Osteocyte (in vitro differentiated cells): ENCODE measurements at places on chromosomes 13 and 19. TPM values are rescaled to one million over a fixed set of nuclear protein-coding genes. Genes with fewer than 3 reads are reported as not detected.

GRCh38 chr19:54173951-54174834, 1.2 kb upstream of the TMC4 start:
- no peak for DNase-seq

CYP4F8 gene
- total RNA-seq, result not detected in 2 replicates

- peak; percentile 88 for DNase-seq
Measured at GRCh38 chr13:42991898-42992763, at the start of gene EPSTI1. Gene EPSTI1, minus strand, starts transcription at chr13:42992241. Its CDS starts 76 bp downstream, at chr13:42992165.

DNA sequence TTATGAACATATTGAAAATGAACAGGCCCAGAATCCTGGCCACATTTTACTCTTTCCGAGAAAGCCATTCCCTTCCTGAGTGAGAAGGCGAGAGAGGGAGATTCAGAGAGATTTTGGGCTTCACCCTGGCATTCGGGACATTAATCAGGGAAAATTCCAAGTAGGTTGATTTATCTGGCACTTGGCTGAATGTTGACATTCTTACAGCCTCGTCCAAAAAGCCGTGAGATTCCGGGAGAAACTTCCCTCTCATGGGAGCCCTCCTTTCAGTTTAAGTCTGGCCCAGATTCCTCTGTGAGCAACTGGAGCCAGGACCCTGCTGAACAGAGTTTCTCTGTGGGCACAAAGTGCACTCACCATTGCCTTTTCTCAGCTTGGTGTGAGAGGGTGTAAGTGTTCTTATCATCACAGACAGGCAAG, 129.2 kb upstream of the PEG3 start:
- DNase-seq, result no peak

GRCh38 chr19:16288544-16288943, 36.1 kb upstream of the KLF2 start:
- no peak for DNase-seq

GRCh38 chr13:30585748-30586262, 31.9 kb upstream of the USPL1 start:
- DNase-seq, result no peak

GRCh38 chr19:45191375-45191774, 12.8 kb downstream of the BLOC1S3 start:
- DNase-seq, result no peak

DNA sequence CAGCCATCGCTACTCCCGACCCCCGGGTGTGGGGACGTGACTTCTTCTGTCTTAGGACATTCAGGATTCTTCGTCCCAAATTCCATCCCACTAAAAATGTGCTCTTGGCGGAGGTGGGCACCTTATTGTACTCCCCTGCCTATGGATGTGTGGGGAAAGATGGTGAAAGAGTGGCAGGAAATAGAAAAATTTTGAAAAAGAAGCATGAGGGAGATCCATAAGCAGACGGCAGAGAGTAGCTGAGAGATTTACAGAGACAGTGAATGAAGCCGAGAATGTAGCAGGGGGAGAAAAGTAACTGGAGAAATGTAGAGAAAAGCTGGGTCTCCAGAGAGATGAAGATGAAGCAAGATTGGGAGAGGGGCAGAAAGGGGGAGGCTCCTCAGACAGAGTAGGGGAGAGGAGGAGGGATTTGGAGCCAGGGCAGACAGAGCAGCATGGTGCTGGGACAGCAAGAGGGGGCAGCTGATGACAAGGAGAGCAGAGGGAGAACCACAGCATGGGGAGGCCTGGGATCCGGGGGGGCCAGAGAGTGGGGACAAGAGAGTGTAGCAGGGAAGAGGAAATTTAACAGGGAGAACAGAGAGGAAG, 843 bp downstream of the ZNF610 start:
- no peak for DNase-seq

ZNF813 gene
- 4.4 and 4.5 TPM in 2 replicates for total RNA-seq

GRCh38 chr13:79311386-79311785, 94.7 kb downstream of the RBM26 start:
- DNase-seq, result no peak

GRCh38 chr13:114080739-114081561, 51.5 kb downstream of the RASA3 start:
- no peak for DNase-seq

GRCh38 chr13:94967183-94968039, 255.1 kb upstream of the SOX21 start:
- DNase-seq, result no peak

DNA sequence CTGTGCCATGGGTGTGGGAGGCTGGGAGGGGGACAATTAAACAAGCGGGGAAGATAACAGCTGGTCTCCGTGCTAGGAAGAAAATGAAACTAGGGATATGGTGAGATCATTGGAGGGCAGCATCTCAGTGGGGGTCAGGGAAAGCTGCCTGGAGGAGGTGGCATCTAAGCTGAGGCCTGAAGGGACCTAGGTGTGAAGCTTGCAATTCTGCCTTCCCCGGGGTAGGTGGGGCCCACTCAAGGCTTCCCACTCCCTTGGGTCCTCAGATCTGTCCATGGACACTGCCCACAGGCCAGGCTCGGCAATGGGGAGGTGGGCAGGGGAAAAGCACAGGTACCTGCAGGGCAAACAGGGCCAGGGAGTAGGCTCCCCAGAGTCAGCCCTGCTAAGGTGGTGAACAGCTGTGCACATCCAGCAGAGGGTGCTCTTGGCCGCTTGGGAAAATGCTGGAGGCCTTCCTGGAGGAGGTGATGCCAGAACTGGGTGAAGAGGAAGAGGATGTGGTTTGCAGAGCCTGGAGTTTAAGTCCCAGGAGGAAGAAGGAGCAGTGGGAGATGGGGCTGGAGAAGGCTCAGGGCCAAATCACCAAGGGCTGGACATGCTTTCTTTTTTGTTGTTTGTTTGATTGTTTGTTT, 25.7 kb upstream of the CCNE1 start:
- no peak for DNase-seq

- no peak for DNase-seq
Measured at GRCh38 chr13:114212158-114212495, 22.6 kb upstream of the CDC16 start.

NALCN gene
- total RNA-seq, result 58.3 and 58.8 TPM in 2 replicates

CYSLTR2 gene
- not detected in 2 replicates for total RNA-seq

DNA sequence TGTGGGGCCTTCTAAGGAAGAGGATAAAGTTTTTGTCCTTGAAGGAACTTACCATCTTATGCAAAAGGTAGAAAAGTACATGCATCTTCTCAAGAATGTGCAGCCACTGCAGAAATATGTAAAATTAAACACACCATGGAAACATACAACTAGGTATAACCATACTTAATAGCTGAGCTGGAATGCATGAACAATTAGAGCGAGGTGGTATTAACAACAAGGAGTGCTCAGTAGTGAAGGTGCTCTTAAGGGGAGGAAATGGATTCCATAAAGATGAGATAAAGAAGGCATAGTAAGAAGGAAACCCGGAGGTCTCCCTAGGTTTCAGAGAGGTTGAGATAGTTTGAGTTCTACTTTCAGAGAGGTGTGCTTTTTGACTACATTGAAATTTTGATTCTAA, 415.9 kb downstream of the NDFIP2 start:
- no peak for DNase-seq

DNA sequence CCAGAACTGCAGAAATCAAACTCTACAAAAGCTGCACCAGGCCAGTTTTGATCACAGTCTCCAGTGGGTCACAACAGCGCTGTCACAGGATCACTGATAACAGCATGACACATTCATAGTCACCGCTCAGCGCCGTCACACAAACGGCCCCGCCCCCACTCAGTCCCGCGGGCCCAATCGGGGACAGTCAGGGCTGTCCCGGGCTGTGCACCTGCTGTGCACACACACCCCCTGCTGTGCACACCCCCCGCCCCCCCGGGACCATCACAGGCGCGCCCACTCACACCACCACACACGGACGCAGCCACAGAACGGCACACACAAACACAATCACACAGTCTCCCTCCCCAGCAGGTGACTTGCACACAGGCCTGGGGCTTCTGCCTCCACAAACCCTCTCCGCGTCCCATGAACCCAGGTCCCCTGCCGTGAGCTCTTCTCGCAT, 435 bp upstream of the ZNF382 start:
- no peak for DNase-seq

UBE2M gene
- 76.2 and 78.3 TPM in 2 replicates for total RNA-seq

- no peak for DNase-seq
Measured at GRCh38 chr13:84129966-84130365, 247.7 kb upstream of the SLITRK1 start.

DNA sequence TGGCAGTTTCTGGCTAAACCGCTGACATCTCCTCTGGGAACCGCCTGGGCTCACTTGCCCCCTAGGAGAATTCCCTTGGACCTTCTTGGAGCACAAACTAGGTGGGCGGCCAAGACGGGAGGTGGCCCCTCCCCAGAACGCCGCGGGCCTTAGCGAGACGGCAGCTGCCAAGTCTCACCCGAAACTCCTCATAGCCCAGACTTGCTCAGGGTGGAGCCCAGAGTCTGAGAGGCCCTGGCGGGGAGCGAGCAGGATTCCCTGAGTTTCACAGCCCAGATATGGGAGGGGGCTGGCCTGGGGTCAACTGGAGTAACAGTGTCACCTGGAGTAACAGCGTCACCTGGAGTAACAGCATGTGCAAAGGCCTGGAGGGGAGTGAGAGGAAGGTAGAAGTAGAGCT, 10.1 kb downstream of the TINCR start:
- no peak for DNase-seq

SAMD4B gene
- 100 and 101 TPM in 2 replicates for total RNA-seq

DNA sequence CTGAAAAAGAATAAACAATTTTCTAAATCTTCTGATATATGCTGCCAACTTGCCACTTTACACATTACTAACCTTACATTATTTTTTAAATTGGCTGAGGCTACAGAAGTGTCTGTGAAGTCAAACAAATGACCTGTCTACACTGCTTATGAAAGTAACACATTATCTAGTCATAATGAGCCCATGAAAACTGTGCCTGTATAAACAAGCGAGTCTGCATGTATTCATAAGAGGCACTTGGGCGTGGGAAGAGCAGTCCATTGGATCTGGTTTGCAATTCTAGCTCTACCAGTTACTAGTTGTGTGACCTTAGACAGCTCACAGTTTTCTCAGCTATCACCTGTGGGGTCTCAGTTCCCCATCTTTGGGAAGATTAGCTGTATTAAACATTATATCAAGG, 3.1 kb downstream of the VPS36 start:
- no peak for DNase-seq

- DNase-seq, result no peak
Measured at GRCh38 chr13:46487748-46488147, 65.2 kb upstream of the LRCH1 start.

- no peak for DNase-seq
Measured at GRCh38 chr13:105991622-105992277, 543.7 kb downstream of the EFNB2 start.

DNA sequence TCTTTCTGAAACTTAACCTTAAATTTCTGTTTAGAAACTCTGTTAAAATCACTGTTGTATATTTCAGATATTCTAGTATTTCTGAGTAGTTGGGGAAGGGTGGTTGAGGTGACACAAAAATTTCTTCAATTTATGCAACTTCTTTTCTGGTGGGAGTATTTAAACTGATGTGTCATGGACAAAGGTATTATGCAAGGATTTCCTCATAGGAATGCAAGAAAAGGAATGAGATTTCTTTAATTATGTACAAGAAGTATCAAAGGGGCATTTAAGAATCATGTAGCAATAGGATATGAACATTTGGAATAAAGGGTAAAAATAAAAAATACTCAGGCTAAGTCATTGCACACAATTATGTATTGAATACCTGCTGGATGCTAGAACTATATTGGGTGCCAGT, 575.8 kb upstream of the KLF12 start:
- no peak for DNase-seq

NOVA2 gene
- total RNA-seq, result not detected in 2 replicates

- no peak for DNase-seq
Measured at GRCh38 chr13:106478116-106478515, 57.3 kb downstream of the EFNB2 start.

CGB2 gene
- not detected in 2 replicates for total RNA-seq

GRCh38 chr13:37216331-37216730, 110.9 kb upstream of the CSNK1A1L start:
- DNase-seq, result no peak

C1QTNF9 gene
- total RNA-seq, result not detected in 2 replicates

DNA sequence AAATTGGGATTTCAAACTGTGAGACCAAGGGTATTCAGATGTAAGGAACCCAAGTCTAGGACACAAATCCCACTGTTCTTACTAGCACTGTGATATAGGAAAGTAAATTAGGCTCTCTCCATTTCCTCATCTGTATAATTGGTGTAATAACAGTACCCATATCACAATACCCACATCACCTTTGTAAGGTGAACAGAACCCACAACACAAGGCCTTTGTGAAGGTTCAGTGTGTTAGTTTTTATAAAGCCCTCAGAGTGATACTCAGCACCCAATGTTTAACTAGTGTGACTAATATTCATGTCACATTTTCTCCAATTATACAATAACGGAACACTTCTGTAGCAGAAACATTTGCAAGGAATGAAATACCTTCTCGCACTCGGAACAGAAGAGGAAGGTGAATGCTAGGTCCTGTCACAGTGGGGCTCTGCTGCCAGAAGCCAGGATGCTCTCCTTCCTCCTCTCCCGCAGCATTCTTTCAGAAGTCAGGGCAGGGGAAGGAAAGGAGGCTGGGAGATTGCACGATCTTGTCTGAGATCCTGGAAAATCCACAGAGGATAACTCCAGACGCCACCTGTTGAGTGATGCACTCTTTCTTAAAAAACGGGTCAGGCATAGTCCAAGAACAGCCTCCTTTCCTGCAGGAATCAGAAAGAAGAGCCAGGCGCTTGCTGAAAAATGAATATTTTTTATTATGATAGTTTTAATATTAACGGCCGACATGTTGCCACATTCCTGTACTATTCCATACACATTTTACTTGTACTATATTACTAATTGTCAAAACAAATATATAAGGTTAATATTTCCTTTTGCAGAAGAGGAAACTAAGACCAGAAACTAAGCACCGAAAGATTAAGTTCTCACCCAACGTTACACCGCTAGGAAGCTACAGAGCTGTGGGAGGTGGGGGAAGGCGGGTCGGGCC, 762 bp downstream of the ZNF45 start:
- DNase-seq, result no peak
